NCI-H187 treated with DMSO at 0.1 percent for 48 hours (cell line): ENCODE measurements at places on chromosomes 6 and 20.

- DNase-seq: no peak
These were observed 97.3 kb upstream of the CARMIL1 start for GRCh38 chr6:25181923-25182322.

DNA sequence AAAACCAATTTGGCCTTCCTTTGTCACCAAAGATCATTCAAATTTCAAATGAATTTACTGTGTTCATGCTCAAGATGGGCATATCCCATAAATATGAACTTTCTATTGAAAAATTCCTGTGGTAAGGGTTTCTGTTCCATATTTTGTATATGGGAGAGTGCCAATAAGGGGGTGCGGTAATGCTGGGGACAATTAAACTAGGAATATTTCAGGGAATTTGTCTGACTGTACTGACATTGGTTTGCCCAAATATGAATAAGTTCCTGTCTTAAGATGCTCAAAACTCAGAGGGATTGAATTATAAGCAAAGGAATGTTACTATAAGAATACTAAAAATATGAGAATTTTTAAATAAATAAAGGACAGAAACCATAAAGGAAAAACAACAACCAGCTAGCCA is 553.0 kb upstream of the MARCKS start:
- no peak for DNase-seq

DNA sequence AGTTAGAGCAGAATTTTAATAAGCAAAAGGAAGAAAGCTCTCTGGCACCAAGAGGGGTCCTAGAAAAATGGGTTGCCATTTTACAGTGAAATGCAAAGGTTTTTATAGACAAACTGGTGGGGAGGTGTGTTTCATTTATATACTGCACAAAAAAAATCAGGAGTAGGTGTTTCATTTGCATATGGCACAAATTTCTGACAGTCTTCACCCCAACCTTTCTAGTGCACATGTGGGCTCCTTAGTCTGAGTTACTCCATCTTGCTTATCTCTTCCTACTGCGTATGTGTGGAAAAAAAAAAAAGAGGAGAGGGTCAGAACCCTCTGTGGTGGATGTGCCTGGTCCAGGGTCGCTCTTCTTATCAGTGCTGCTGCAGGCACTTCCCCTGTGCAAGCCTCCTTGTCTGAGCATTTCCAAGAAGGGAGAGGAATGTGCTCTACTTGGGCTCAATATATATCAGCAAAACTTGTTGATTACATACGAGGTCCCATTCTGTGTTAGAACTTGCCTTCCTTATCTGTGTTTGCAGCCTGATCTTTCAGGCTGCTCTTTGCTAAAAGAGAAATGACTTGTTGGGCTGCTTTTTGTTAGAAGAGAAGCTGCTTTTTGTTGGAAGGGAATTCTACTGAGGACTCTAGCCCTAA is 59.0 kb upstream of the MRAP2 start:
- DNase-seq: no peak

DNA sequence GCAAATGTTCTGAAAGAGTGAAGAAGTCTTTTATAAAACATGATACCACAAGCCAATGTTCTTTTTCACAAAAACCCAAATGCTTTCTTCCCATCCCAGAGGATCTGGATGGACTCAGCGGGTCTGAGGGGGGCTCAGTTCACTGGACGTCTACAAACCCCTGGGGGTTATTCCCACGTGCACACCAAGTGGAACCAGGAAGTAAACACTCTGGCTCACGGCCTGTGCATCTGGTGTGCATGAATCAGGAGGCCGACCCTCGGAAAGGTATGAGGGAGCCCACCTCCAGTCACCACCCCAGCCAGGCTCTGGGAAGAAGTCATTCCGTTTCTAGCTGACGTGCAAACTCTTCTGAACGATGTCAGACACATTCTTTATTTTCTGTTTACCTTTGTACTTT is 252.2 kb downstream of the DLL1 start:
- no peak for DNase-seq

- no peak for DNase-seq
These were observed 49.1 kb downstream of the RFPL4B start for GRCh38 chr6:112396221-112396620.

DNA sequence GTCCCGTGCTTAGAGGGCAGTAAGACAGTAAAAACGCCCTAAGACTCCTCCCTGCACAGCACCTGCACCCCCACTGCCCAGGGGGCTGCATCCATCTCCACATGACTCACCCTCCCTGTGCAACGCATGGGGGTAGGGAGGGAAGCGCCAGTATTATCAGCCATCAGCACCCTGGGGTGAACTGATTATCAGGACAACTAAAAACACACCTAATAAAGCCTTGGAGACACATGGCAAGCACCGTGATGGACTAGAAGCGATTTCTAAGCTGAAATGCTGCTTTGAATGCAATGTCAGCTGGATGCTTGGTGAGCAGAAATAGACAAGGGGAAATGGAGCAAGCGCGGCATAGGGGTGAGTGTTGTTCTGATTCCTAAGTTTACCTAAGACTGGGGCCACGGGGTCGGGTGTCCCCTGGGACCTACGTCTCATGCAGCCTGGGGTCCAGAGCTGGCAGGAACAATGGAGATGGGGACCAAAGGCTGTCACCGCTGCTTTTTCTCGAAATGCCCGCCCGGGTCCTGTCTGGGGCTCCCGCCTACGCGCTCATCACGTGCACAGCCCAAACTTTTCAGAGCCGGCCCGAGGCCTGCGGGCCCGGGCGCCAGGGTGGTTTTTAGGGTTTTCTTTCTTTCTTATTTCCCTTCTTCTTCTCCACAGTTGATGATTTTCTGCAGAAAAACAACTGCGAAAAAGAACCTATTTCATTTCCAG is 702 bp upstream of the TNFAIP3 start:
- no peak for DNase-seq

- no peak for DNase-seq
These were observed 405.2 kb downstream of the RFPL4B start for GRCh38 chr6:112752305-112752704.

GRCh38 chr20:9635750-9636149 is 121.4 kb downstream of the LAMP5 start:
- DNase-seq: no peak

- no peak for DNase-seq
These were observed 70.5 kb downstream of the ADGRG6 start for GRCh38 chr6:142372348-142372747.
